Stimulated activated CD8-positive, alpha-beta memory T cell treated with anti-CD3 and anti-CD28 coated beads, Interleukin-12 subunit alpha, Interleukin-12 subunit beta, amount 100 ng/mL, for 1 hour (primary cell): ENCODE measurements at places on chromosomes 3 and 15.
A peak's percentile ranks its signal among the peaks of the same experiment; 100 is the strongest.

GRCh38 chr15:70717237-70717793, 46.0 kb downstream of the UACA start:
- no peak for DNase-seq

DNA sequence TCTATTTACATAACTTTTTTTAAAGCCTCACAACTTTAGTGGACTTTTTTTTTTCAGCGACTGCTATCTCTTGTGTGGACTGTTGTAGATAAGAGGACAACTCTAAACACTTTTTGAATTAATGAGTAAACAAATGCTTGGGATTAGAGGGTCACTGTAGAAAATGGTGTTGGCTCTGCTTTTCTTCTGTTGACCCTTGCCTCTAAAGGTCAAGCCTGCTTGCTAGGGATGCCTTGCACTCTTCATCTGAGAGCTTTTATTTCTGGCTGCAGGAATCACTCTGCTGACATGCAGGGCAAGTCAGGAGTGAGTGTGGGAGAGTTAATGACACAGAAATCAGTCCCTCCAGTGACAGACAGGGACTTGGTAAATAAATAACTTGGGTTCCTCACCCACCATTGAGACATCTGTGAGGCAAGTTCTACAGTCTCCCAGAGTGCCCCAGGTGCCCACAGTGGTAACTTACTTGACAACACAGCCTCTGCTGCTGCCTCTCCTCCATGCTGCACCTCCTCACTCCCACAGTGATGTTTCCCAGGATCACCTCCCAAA, 390.1 kb downstream of the IL20RB start:
- no peak for DNase-seq

DNA sequence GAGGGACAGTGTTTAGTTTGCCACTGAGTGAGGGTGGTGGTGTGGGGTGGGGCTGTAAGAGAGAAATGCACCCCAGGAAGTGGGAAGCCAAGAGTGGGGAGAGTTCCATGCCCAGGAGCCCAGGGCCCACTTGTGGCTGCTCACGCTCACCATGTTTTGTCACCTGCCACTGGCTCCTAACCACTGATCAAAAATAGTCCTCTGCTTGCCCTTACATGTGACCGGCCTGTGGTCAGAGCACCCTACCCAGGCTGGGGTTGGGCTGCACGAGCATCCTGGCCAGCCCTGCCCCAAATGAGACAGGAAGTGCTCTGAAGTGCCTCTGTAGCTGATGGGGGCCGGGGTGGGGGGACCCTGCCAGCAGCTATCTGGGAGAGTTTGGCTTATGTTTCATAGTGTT, 216.3 kb downstream of the RPLP1 start:
- peak; percentile 4 for DNase-seq

DNA sequence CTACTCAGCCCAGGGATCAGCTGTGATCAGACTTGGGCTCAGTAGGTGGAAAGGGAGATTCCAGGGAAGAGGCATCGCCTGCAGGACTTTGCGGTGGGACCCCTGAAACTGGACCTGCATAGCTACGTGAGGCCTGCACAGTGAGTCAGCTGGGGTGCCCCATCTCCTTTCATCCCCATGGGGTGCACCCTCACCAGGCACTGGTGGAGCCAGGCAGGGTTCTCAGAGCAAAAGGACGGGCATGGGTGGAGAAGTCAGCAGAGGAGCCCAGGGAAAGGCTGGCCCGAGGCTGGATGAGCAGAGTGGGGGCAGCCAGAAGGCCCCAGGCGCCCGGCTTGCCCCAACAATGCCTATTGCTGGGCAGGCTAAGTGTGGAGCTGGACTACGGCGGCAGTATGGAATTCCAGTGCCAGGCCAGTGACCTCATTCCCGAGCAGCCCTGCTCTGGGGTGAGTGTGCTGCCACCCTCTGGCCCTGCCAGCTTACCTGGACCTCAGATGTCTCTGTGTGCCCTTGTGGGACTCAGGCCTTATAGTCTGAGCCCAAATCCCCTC, 19.7 kb downstream of the ACAA1 start:
- DNase-seq, result no peak

DNA sequence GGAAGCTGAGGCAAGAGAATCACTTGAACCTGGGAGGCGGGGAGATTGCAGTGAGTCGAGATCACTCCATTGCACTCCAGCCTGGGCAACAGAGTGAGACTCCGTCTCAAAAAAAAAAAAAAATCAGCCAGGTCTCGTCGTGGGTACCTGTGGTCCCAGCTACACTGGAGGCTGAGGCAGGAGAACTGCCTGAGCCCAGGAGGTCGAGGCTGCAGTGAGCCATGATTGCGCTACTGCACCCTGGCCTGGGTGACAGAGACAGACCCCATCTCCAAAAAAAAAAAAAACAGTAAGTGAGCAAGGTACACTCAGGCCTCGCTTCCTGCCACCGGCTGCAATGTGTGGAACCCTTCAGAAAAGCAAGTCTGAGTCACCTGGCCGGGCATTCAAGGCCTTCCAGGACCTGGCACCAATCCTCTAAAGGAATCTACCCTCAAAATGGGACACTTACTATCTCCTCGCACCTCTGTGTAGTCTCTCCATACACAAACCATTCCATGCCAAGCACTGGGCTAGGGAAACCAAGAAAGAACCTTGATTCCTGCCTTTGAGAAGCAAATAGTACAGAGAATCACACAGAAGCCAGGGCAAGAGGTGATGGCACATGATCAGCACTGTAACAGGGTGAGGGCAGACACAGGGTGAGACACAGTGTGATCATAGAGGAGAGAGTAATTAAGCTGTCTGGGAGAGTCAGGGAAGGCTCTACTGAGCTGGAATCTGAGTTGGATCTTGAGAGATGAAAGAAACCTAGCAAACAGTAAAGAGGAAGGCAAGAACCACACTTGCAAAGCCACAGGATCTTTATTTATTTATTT, 9.7 kb downstream of the SCAMP2 start:
- no peak for DNase-seq

- no peak for DNase-seq
These were observed 153.1 kb downstream of the PEAK1 start for GRCh38 chr15:77266708-77267386.

GRCh38 chr3:36418296-36418695, 38.0 kb downstream of the STAC start:
- DNase-seq, result no peak

DNA sequence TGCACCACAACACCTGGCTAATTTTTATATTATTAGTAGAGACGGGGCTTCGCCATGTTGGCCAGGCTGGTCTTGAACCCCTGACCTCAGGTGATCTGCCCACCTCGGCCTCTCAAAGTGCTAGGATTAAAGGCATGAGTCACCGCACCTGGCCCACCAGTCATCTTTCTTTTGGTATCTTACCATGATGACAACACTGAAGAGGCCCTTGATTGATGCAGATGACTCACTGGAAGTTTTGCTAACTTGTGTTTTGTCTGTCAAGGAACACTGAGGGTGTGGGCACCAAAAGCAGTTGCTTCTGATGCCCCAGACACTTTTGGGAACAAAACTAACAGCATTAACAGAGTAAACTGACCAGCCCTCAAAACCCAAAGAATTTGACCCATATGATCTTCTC, 88.3 kb downstream of the MYO5A start:
- no peak for DNase-seq

DNA sequence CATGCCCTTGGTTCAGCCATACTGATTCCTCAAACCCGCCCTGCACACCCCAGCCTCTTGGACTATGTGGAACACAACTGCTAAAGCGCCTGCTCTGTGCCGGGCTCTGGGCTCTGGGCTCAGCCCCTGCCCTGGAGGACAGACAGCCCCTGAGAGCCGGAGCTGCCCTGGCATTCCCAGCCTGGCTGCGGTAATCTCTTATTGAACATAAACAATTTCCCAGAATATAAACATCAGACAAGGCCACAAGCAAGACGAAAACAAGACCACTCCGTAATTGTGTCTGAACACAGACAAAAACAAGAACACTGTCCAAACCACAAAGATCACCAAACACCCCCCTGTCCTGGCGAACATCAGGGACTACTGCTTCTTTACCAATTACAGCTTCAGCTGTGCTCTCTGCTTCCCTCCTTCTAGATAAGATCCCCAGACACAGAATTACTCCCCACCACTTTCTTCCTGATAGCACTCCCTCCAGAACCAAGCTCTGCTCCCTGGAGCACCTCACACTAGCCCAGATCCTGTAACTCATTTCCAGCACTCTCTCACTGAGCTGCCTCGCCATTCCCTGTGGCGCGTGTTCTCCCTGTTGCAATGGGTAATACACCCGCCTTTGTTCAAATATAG, 57.1 kb upstream of the TLE3 start:
- DNase-seq, result no peak

DNA sequence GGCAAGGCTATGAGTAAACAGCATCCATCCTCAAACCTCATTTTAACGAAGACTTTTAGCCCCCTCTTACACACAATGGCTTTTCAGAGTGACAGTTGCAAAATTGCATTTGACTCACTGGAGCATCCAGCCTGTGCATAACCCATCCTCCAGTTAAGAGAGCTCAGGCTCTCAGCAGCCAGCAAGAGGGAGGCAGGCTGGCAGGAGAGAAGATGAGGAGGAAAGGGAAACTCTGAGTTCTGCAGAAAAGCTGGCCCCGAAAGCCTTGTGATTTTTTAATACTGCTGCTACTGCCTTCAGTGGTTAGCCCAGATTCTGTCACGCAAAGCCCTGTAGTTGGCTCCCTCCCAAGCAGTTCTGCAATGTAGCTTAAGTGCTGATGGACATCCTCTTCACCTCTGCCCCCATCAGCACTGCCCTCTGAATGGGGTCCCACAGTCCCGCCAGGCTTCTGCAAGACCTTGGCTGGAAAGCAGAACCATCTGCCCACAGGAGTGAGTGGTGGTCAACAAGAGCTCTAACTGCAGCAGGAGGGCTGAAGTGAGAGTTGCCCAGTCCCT, 371.3 kb downstream of the EPHB1 start:
- DNase-seq, result no peak

DNA sequence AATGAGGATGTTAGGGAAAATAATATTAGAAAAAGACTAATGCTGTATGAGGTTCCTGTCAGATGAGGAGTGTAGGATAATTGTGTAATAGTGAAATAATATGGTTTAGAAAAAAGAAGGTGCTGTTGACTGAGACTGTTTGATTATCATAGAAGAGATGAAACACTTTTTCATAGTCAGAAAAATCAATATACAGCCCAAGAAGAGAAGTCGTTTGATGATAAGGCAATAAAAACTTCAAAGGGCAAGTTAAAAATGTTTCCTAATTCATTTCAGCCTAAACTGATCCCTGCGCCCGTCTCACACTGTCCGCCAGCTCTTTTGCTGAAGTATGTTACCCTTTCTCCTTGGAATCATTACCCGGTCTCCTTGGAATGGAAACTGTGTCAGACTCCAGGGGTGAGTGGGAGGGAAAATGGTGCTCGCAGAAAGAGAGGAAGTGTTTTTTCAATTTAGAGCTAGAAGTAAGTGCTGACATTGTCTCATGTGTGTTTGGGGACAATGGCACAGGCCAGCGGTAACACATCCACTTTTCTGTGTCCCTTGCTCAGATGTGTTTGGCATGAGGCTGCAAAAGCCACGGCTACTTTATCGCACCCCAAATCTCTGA, 23.6 kb downstream of the DUT start:
- DNase-seq, result no peak

DNA sequence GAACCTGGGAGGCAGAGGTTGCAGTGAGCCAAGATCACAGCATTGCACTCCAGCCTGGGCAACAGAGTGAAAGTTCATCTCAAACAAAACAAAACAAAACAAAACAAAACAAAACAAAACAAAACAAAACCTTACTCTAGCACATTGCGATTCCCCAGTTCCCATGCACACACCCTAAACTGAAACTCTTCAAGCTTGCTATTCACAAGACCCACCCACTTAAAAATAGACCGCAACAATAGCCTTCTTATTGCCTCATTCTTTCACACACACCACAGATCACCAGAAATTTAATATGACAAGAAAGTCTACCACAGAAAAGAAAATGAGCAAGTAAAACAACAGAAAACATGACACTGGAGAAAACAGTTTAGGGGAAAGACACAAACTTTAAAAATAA, 598.4 kb downstream of the FHIT start:
- no peak for DNase-seq

DNA sequence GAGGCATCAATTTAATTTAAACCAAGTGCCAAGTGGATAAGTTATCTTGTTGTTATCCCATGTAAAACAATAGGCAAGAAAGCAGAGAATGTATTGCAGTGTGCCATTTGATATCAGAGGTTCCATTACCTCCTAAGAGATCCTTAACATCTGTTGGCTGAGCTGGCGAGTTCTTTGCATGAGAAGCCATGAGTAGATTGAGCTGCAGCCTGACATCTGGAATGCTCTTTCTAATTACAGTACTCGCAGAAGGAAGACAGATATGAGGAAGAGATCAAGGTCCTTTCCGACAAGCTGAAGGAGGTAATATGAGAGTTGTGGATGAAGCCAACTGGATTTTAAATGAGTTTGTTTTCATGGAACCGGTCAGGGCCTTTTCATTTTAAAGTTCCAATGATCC, 19.4 kb downstream of the TPM1 start:
- DNase-seq, result no peak

DNA sequence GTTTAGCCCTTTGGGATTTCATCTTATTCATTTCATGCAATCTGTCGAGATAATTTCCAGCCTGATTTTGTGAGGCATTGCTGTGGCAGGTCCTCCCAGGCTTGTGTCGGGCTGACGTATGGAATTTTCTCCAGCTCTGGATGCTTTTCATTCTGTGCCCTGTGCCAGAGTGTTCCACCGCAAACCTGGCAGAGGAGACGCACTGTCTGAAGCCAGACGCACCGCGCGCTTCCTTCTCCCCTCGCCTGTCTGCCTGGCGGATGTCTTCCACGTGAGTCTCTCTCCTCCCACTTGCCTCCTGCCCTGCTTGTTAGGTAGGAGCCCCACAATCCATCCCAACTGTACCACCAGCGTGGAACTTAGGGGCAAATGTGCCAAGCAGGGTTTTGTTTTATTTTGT, 20.1 kb upstream of the GLCE start:
- no peak for DNase-seq

- DNase-seq, result no peak
These were observed 296.7 kb downstream of the PTPRG start for GRCh38 chr3:61858054-61858453.

GRCh38 chr15:74454764-74455500, 6.0 kb downstream of the UBL7 start:
- no peak for DNase-seq

GRCh38 chr3:24985668-24986067, 442.4 kb upstream of the RARB start:
- DNase-seq, result no peak

GRCh38 chr3:131324923-131325322, 56.7 kb upstream of the NUDT16 start:
- no peak for DNase-seq

- DNase-seq, result no peak
These were observed 961.6 kb downstream of the MCTP2 start for GRCh38 chr15:95192923-95193322.
